T1000 (cell line): ENCODE measurements at places on chromosomes 7 and 10.

- no peak for DNase-seq
These were observed 135.9 kb downstream of the KIAA1217 start for GRCh38 chr10:24344695-24345463.

GRCh38 chr7:12674861-12675260, 12.6 kb upstream of the ARL4A start:
- DNase-seq: no peak

DNA sequence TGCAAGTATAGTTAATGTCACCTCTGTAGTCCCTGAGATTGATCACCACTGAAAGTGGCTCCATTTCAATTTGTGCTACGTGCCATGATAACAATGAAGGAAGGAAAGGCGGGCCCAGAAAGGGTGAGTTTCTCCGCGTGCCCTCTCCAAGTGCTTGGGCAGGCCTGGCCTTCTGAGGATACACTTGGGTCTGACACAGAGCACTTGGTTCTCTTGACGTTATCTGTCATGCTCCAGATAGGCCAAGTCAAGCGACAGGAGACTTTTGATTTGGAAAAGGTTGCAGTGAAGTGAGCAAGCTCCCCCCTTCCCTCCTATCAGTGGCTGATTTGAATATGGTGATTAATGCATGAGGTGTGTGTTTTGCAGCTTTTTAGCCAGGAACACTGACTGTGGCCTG, 160.9 kb upstream of the INSYN2A start:
- no peak for DNase-seq

GRCh38 chr10:21398563-21399231, 126.8 kb downstream of the SKIDA1 start:
- DNase-seq: no peak

DNA sequence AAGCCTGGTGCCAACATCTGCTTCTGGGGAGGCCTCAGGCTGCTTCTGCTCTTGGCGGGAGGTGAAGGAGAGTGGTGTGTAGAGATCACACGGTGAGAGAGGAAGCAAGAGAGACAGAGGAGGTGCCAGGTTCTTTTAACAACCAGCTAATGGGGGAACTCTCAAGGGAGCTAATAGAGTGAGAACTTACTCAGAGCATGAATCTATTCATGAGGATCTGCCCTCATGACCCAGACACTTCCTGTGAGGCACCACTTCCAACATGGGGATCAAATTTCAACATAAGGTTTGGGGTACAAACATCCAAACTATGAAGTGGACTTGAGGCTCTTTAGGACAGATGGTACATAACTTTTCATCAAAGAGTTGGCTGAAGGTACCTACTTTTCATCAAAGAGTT, 5.1 kb upstream of the ZNF32 start:
- DNase-seq: no peak

DNA sequence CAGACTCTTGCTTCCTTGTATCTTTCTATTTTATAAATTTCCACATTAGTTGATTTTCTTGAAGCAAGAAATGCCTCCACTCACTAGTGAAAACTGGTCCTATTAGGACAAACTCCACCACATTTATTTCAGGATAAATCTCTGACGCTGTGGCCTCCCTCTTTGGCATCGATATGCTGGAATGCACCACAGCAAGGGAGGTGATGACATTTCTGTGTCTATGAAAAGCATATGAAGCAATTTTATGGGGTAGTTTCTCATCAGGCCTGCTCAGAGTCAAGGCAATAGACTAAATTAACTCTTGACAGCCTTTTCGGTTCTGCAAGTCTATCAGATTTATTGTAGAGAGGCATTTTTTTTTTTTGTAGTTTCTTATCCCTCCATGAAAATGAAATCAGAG, 304.4 kb downstream of the ZEB1 start:
- no peak for DNase-seq

GRCh38 chr10:36126076-36126475, 484.0 kb upstream of the FZD8 start:
- DNase-seq: no peak

DNA sequence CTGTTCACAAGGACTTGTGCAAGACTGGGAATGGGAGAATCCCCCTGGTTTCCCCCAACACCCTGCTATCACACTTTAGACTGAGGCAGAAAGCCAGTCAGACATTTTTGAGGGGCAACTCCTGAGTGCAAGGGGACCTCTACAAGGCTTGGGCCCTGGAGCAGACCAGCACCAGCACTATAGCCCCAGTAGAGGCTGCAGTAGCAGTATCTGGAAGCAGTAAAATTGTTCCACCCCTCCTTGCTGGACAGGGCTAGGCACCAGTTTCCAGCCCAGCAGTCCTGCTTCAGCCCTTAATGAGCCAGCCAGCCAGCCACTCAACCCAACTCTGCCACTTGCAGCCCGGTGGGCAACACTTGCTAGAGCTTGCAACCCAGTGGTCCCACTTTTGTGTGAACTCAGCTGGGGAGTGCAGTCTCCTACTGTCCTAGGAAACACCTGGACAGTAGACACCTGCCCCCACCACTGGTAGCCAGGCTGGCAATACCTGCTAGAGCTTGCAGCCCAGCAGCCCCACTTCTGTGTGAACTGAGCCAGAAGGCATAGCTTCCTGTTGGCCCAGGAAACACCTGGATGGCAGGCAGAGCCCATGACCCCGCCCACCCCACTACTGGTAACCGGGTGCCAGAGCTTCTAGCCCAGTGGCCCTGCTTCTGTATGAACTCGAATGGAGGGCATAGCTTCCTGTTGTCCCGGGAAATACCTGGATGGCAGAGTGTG, 65.0 kb downstream of the FBXL13 start:
- DNase-seq: no peak

- no peak for DNase-seq
These were observed 527.0 kb downstream of the NEBL start for GRCh38 chr10:20369863-20370736.

- no peak for DNase-seq
These were observed 518.2 kb downstream of the DNAJB6 start for GRCh38 chr7:157855016-157855415.

GRCh38 chr7:26397796-26398426, 106.2 kb downstream of the SNX10 start:
- DNase-seq: no peak

DNA sequence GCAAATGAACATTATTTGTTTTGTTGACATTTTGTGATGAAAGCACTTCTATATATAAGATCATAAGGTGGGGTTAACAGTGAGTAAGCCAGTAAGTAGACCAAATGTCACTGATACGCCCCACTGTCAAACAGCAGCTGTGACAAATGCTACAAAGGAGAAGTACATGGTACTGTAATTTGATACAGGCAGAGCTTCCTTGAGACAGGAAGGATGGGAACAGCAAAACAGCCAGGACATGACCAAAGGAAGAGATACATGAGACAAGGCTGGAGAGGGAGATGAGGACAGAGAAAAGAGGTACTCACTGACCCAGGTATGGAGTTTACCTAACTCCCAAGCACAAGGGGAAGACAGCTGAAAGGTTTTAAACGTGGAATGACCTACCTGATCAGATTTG, 127.0 kb downstream of the SRPK2 start:
- DNase-seq: no peak

- DNase-seq: no peak
These were observed 56.8 kb downstream of the PARP12 start for GRCh38 chr7:140005754-140006503.

GRCh38 chr10:127125331-127125730, 71.1 kb downstream of the INSYN2A start:
- DNase-seq: no peak

DNA sequence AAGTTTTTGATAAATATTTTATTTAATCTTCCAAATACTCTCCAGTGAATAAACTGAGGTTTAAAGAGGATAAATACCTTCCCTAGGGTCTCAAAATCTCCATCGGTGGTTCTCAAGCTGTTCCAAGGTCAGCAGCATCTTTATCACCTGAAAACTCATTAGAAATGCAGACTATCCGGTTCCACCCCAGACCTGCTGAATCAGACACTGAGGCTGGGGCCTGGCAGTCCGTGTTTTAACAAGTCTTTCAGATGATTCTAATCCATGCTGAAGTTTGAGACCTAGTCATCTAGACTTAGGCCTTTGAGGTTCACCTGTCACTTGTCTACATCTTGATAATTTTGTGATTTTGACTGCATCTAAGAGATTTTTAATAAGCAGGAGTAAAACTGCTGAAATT, 37.5 kb downstream of the PLEKHA8 start:
- DNase-seq: no peak

- no peak for DNase-seq
These were observed at the start of gene PRKCQ for GRCh38 chr10:6579904-6580278. TSS of gene PRKCQ (minus strand) at chr10:6580276. CDS start at chr10:6515135, 65,141 bp downstream.

- no peak for DNase-seq
These were observed 18.9 kb upstream of the RAMP3 start for GRCh38 chr7:45138433-45139267.

DNA sequence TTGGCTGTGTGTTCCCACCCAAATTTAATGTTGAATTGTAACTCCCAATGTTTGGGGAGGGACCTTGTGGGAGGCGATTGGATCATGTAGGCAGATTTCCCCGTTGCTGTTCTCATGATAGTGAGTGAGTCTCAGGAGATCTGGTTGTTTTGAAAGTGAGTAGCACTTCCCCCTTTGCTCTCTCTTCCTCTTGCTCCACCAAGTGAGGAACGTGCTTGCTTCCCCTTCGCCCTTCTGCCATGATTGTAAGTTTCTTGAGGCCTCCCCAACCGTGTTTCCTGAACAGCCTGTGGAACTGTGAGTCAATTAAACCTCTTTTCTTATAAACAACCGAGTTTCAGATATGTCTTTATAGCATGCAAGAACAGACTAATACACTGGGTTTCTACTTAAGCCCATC, 176.3 kb downstream of the CDK14 start:
- no peak for DNase-seq

GRCh38 chr7:106018566-106019469, 55.8 kb downstream of the CDHR3 start:
- no peak for DNase-seq

DNA sequence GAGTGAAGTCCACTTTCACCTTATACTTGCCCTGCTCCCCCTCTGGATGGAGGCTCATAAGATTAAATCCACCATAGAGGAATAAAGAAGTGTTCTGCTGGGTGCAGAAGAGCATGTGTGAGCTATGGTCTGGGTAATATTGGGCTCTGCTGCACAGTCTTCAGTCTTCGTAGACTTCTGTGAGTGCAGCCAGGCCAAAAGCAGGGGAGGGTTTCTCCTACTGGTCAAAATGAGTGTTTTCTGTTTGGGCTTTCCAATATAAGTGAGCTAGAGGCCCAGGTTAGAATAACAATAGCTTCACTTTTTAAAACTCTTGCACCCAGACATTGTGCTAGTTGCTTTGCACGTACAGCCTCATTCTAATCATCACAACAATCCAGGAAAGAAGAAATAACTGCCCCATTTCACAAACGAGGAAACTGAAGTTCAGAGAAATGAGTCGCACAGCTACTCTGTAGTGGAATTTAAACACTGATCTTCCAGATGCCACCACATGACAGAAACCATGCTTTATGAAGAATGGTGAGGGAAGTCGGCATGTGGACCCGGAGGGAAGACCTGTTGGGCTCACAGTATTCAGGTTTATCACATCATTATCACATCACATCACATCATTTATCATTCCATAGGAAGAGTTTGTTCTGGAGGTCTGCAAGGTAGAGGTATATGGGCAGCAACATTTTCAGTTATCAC, 23.8 kb upstream of the MSMB start:
- DNase-seq: no peak

DNA sequence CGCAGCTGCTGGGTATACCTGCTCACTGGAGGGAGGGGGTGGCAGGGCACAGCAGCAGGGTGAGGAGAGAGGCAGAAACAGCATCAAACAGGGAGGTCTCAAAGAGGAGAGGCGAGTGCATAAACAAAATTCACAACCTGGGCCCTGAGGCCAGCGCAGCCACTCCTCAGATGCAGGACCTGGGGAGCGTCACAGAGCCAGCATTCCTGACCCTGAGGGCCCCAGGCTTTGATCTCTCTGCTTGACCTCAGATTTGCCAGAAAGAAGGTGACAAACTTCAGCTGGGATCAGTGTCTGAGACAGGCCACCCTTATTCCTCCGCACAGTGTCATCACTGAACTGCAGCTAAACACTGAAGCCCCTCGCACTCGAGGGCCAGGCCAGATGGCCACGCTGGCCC, 25.6 kb downstream of the NOD1 start:
- no peak for DNase-seq

GRCh38 chr7:151821806-151822540, 54.9 kb downstream of the PRKAG2 start:
- no peak for DNase-seq

- DNase-seq: no peak
These were observed 38.0 kb downstream of the CYTH3 start for GRCh38 chr7:6234384-6234783.

- DNase-seq: no peak
These were observed 618.9 kb upstream of the IGFBP3 start for GRCh38 chr7:46539892-46540483.

DNA sequence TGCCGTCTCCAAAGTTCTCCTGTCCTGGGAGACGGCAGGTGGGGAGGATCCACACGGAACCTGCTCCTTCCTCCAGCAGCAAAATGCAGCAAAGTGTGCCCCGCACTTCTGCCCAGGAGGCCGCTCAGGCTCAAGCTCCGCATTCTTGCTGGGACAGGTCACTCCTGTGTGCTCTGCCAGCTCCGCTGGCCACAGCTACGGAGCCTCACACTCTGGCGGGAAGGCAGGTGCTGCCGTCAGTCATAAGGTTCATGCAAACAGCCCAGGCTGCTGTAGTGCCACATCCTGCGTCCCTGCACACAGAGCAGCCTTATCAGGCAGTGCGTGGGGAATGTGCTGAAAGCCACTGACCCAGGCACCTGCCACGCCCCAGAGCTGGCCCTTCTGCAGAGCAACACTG, 22.4 kb downstream of the ADGRA1 start:
- no peak for DNase-seq

- DNase-seq: no peak
These were observed 37.7 kb upstream of the HABP2 start for GRCh38 chr10:113515161-113515560.

DNA sequence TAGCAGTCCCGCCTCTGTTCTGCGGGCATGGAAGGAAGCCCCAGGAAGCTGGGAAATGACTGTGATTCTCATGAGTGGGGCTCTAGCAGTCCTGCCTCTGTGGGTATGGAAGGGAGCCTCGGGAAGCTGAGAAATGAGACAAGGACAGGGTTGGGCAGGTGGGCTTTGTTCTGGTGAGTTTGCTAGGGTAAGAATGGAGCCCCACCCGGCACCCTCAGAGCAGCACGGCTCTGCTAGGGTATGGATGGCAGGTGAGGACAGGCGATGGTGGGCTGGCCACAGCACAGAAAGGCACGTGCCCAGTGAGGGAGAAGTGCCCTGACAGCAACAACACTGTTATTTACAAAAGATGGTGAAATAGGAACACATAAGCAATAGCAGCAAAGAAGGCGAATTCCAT, 39.6 kb downstream of the SVIL start:
- DNase-seq: no peak

GRCh38 chr7:74475987-74476350, 22.3 kb downstream of the GTF2IRD1 start:
- no peak for DNase-seq

GRCh38 chr10:60299390-60299778, 90.3 kb downstream of the ANK3 start:
- DNase-seq: no peak
